ENCODE measurements at places on chromosomes 7 and 10.

DNA sequence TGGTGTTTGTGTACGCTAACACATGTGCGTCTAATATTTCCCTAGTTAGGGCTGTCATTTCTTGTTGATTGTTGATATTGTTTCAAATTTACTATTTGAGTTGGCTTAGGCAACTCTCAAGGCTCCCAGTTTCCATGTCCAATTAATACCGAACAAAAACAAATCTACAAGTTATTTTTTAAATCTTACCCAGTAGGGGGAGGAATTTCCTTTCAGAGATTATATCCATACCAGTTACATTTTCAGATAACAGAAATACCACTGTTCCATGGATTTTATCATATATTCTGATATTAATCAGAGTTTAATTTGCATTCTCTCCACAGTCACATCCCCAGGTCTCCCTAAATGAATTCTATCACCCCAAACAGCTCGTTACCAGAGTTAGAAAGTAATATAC is 7.2 kb upstream of the AKR1B10 start:
- DNase-seq, result no peak

GRCh38 chr7:93367254-93367653 is 135.1 kb downstream of the VPS50 start:
- no peak for DNase-seq

- DNase-seq, result peak; percentile 26
Observed at GRCh38 chr10:3538291-3538655, 246.7 kb downstream of the KLF6 start.

GRCh38 chr7:101934618-101935017 is 117.2 kb downstream of the CUX1 start:
- DNase-seq, result no peak

GRCh38 chr7:120320218-120320961 is 47.4 kb downstream of the KCND2 start:
- no peak for DNase-seq

- DNase-seq, result no peak
Observed at GRCh38 chr10:61830072-61830845, 71.2 kb upstream of the ARID5B start.

DNA sequence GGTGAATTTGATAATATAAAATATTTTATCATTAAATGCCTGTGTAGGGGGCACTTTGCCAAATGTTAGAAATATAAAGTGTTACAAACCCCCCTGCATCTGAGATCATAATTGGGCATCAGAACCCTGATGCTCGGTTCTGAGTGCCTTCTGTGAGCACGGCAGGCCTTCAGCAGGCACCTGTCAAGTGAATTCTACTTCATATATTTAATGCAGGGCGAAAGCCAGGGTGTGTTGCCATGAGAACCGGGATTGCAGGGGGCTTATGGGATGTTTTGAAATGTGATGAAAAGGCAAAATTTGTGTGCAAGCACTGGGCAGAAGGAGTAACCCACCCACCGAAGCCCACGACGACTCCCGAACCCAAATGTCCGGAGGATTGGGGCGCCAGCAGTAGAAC is 57.2 kb downstream of the MRC1 start:
- no peak for DNase-seq

DNA sequence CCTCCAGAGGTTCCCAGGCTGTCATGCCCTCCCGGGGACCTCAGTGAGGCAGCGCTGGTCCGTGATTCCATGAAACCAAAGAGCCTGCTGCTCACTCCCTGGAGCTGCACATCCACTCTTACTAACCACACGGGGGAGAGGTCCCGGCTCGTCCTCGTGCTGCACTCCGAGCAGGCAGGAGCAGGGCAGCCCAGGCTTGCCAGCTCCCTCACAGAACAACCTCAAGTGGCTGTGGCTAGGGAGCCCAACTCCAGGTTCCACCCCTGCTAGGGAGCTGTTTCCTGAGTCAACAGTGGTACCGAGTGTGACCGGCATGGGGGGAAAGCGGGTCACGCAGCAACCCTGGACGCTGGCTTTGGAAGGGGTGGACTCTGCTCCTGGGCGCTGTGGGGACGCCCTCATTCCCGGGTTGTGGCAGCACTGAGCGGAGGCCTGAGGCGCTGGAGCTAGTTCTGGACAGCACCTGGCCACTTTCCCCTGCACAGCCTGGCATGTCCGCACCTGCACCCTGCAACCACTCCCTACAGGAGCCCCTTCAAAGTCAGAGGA is 27.9 kb upstream of the PPP2R2D start:
- no peak for DNase-seq

GRCh38 chr7:2198206-2198605 is 34.5 kb downstream of the MAD1L1 start:
- no peak for DNase-seq

DNA sequence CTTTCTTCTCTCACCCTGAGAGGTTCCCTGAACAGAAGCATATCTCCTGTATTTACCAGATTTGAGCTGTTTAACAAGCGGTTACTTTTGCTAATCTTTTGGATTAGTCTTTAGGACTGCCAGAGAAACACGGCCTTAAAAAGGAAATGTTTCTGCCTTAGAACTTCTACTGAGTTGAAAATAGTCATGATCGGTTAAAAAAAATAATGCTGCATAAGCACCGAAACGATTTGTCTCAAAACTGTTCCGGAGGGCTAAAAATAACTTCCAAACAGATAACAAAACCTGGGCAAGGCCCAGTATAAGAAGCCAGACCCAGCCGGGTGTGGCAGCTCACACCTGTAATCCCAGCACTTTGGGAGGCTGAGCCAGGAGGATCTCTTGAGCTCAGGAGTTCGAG is 43.3 kb upstream of the CYTH3 start:
- DNase-seq, result no peak

Data from ELR (cell line).